ENCODE measurements at places on chromosomes 16 and 17.
A peak's percentile ranks its signal among the peaks of the same experiment; 100 is the strongest.

- no peak for DNase-seq
Measured at GRCh38 chr16:53262645-53263044, 171.6 kb upstream of the RBL2 start.

GRCh38 chr16:65070831-65071432, 50.9 kb downstream of the CDH11 start:
- peak; percentile 97 for DNase-seq

DNA sequence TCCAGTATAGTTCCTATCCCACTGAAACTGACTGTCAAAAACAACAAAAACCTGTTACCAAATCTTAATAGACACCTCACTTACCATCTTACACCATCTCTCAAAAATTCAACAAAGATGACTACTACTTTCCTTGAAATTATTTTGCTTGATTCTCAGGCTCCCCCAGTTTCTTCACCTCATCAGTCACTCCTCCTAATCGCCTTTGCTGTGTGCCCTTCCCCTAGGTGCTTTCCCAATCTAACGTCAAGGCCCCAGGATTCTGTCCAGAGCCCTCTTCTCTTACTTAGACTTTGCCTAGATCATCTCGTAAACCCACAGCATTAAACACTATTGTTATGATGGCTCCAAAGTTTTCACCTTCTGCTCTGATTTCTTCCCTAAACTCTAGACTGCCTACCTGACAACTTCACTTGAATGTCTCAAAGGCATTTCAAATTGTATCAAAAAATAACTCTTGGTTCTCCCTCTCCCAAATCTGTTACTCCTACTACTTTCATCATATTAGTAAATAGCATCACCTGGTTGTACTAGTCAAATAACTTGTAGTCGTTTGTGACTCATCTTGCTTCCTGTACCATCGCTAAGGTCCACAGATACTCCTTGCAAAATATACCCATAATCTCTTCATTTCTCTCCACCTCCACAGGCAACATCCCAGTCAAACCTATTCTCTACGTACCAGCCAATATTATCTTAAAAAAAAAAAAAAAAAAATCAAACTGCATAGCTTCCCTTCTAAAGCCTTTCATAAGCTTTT, 18.0 kb downstream of the C16orf87 start:
- DNase-seq = no peak

GRCh38 chr16:54460263-54460860, 173.8 kb upstream of the IRX3 start:
- no peak for DNase-seq

Data from fibroblast of pulmonary artery (primary cell).